ENCODE measurements at places on chromosomes 16 and 17.

DNA sequence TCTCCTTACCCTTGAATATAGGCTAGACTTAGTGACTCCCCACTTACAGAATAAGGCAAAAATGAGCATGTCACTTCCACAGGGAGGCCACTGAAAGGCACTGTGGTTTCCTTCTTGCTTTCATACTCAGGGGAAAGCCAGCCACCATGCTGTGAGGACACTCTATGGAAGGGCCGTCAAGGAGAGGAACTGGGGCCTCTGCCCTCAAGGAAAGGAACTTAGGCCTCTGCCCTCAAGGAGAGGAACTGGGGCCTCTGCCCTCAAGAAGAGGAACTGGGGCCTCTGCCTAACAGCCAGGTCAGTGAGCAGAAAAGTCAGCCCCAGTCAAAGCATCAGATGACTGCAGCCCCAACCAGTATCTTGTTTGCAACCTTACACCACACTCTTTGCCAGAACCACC, 30.1 kb downstream of the VPS35 start:
- DNase-seq, result no peak

GRCh38 chr16:14400285-14400977, 229.6 kb downstream of the PARN start:
- DNase-seq, result no peak

GRCh38 chr17:33447090-33447489, 154.0 kb upstream of the ASIC2 start:
- no peak for DNase-seq

- no peak for DNase-seq
These were observed at the start of gene CDK5R1 for GRCh38 chr17:32486701-32487472. Gene CDK5R1 (plus strand): TSS chr17:32486993. CDS start chr17:32487621, 628 bp downstream.

- no peak for DNase-seq
These were observed 6.0 kb upstream of the NT5M start for GRCh38 chr17:17297217-17297616.

GRCh38 chr17:62052765-62053338, 12.2 kb downstream of the MED13 start:
- no peak for DNase-seq

DNA sequence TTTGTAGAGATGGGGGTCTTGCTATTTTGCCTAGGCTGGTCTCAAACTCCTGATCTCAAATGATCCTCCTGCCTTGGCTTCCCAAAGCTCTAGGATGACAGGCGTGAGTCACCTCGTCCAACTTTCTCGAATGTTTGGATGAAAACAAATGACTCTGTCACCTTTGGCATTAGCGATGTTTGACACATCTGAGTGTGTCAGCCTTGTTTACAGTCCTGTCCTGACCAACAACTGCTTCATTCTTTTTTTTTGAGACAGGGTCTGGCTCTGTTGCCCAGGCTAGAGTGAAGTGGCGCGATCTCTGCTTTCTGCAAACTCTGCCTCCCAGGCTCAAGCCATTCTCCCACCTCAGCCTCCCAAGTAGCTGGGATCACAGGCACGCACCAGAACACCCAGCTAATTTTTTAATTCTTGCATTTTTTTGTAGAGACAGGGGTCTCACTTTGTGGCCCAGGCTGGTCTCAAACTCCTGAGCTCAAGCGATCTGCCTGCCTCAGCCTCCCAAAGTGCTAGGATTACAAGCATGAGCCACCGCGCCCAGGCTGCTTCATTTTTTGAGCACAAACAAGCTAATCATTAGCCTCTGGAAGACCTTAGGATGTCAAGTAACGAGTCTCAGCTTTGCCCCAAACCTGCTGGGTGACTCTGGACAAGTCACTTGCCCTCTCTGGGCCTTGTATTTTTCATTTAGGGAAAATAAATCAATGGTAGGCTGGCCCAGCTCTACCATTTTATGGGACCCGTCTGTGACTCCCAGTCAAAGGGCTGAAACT, 7.4 kb downstream of the MYH11 start:
- no peak for DNase-seq

- DNase-seq, result no peak
These were observed 14.5 kb upstream of the WDR45B start for GRCh38 chr17:82662711-82663261.

All from stimulated activated CD8-positive, alpha-beta memory T cell treated with anti-CD3 and anti-CD28 coated beads, Interleukin-4, amount 100 ng/mL, for 1 hour (primary cell).